ENCODE measurements at places on chromosomes 7 and 10.

DNA sequence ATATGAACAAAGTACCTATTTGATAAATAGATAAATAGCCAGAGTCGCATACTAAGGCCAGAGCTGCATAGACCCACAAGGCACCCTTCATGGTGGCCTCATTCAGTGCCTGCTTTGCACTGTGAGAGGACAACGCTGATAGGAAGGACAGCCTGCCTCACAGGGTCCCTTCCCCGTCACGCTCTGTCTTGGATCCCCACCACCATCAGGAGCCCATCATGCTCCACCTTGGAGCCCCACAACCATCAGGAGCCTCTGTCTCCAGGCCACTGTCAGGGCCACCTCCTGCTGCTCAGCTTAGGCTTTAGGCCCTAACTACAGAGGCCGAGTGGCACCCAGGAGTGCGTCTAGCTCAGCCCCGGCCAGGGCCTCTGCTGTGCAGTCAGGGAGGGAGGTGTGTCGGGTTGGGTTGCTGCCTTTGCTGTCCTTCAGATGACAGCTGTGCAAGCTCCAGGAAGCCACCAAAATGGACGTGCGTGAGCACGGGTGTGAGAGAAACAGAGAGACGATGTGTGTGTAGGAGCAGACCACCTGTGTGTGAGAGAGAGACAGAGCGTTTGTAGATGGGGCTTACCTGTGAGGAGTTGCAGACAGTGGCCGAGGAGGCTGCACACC, 516.9 kb downstream of the GLRX3 start:
- no peak for DNase-seq

DNA sequence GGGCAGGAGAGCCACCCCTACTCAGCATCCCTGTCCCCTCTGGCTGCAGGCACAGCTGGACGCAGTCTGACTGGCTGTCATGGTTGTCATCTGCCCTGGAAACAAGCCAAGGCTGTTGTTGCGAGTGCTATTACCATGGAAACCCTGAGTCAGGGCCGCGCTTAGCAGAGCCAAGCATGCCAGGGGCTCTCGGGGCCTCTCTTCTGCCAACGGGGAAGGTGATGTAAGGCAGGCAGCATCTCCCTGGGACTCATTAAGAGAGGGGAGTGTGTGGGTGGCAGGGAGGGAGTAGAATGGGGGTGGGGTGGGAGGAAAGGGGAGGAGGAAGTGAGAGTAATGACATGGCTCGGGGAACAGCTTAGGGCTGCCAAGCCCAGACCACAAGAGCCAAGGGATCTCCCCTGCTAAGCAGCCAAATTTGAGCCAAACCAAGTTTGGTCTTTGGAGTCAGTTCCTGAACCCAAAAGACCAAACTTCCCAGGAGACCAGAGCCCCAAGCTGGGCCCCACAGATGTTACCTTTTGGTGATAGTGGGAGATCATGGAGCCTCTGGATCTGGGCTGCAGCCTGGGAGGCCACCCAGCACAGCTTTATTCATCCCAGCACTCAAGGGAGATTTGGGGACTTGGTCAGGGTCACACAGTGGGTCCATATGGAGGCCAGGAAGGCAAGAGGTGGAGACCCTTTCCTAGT, 67.6 kb downstream of the TMEM130 start:
- DNase-seq = peak; percentile 52

GRCh38 chr7:123811056-123811455, 33.9 kb upstream of the HYAL4 start:
- DNase-seq = no peak

GRCh38 chr10:116840389-116841075, 8.8 kb upstream of the ENO4 start:
- DNase-seq = no peak

DNA sequence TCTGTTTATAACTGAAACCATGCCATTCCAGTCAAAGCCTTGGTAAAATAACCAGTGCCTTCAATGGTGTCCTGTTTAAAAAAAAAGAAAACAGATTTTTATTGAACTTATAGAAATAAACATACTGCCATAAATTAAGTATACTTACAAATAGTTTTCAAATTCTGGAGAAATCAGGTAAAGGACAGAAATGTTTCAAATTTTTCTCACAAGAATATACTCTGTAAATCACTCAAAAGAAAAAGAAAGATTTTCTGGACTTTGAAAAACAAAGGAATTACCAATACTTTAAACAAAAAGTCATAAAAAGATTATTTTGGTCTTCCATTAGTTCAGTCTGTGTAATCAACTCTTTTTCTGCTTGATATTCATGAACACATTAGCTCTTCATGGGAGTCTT, 23.9 kb downstream of the MRPL32 start:
- no peak for DNase-seq

DNA sequence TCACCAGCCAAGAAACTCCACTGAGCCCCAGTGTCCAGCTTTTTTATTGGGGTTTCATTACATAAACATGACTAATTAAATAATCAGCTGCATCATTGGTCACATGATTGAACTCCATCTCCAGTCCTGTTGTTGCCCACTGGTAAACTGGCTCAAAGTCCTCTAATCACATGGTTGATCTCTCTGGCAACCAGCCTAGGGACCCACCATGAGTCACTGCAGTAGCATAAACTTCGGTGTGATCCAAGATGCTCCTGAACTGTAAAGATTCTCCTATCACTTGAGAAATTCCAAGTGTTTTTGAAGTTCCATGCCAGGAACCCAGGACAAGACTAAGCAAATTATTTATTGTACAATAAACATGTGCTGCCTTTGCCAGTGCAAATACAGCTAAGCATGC, 130.4 kb upstream of the AUTS2 start:
- DNase-seq = no peak

DNA sequence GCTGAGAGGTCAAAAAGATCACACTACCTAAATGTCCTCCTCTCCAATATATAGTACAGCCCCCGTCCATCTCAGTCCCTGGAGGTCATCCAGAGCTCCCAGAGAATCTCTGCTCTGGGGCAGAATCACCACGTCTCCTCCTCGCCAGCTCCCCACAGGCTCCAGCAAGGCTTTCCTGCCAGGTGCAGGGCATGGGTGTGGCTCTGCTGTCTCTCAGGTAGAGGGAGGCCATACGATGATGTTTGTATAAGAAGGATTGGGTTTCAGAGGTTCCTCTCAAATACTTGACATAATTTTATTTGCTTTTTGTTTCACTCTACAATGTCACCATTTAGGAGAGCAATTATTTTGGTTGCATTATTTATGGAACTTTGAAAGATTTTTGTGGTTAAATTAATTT, 98.3 kb upstream of the PRSS58 start:
- DNase-seq = no peak

DNA sequence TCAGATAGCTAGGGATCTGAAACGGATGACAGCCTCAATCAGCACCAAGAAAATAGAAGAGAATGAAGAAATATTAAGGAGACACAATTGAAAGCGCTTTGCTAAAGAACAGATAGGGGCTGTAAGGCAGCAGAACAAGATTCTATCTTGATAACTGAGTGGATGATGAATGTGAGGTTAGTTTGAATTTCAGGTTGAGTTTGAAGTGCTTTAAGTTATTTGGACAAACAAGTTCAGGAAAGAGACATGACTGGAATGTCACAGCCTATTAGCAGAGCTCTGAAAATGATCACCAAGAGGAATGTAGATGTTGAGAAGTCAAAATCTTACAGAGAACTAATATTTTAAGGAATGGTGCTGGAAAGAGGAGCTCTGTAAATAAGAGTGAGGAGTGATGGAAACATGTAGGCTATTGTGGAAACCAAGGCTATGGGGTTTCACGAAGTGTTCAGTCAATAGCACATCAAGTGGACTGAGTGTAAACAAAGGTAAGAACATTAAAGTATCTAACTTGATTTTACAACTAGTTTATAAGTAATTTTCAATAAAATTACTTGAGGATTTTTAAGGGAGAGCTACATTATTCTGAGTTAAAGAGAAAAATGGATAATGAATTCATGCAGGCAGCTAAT, 61.6 kb downstream of the MEST start:
- DNase-seq = no peak

DNA sequence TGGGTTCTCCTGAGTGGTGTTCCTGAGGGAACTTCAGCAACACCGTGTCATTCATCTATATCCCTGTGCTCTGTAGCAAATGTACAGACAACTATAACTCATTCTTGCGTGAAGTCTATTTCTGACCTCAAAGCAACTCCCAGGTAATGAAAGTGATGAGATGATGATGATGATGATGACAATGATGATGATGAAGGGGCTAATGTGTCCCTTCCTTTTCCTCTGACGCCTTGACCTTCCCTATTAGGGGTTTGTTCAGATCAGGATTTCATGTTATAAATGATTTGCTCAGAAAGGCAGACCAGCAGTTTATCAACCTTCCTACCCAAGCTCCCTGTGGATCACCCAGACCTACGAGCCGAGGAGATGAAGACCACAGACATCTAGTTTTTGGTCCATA, 136.9 kb downstream of the FGFR2 start:
- no peak for DNase-seq

DNA sequence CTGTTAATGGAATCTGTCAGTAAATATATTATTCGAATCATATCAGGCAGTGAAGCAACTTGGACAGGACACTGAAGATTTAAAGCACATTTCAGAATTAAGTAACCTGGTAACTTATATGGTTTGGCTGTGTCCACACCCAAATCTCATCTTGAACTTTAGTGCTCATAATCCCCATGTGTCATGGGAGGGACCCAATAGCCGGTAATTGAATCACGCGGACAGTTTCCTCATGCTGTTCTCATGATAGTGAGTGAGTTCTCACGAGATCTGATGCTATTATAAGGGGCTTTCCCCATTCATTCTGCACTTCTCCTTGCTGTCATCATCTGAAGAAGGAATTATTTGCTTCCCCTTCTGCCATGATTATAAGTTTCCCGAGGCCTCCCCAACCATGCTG, 83.2 kb upstream of the COL1A2 start:
- DNase-seq = no peak

DNA sequence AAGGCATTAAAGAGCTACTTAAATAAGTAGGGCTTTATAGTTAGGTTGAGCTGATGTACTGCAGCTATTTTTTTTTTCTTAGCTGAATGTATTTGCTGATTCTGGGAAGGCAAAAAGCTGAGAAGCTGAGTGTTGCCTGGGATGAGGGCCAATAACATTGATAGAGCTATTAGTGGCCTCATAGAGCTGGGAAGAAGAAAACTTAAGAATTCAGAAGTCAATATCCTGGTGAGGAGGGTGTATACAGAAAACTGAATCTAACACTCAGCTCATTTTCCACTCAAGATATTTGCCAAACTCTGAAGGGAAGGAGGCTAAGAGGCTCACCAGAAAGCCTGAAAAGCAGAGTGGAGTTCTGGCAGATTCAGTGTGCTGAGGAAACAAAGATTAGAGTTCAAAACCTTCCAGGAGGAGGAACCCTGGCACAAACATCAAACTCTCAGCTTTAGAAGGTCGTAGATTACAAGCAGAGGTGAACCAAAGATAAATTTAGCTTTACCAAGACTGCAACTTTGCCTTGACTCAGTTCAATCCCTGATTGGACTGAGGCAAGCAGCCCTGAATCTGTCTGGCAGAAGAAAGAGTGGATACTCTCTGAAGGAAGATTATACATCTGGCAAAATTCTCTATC, 11.3 kb downstream of the PPP1R3C start:
- no peak for DNase-seq

- no peak for DNase-seq
Observed at GRCh38 chr10:94571081-94571480, 25.5 kb downstream of the HELLS start.

GRCh38 chr10:14089556-14090292, 241.0 kb downstream of the FRMD4A start:
- DNase-seq = no peak

DNA sequence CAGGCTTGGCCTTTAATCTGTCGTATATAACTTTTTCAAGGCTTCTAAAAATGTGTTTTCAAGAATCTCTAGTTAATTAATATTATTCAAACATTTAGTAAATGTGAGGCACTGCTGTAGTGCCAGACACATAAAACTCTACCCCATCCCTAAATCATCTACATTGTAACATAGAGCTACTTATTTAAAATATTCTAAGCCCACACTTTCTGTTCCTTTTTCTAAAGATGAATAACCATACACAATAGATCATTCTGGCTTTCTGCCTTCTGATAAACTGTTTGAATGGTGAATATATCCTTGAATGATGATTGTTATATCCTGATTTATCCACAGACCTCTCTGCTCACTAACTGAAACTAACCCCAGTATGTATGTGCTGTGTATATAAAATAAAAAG, 41.4 kb downstream of the BRAF start:
- no peak for DNase-seq

- DNase-seq = no peak
Observed at GRCh38 chr7:29237489-29237888, 42.9 kb downstream of the CHN2 start.

DNA sequence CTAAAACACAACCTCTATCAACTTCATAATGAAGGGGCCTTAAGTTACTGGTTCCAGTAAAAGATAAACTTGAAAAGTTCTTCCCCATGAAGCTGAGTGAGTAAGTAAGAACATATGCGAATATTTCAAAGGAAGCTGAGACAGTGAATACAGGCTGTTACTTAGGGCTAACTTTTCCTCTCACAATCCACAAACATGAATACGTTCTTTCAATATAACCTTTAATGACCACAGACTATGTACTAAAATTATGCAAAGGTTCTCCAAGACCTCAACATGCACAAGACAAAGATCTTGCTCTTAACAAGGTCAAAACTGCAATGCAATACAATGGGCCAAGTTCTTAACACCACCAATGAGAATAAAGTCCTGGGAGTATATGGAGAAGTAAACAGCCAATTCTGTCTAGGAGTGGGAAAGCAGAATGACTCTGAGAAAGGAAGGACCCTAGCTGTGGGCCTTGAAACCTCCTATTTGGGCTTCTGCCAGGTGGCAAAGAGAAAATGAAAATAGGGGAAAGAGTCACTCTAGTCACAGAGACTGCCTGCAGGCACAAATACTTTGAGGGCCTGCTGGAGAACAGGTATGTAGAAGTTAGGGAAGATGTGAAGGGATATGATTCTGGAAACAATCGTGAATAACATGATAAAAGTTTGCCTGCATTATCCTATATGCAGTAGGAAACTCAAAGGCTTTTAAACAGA, 43.7 kb downstream of the OSBPL3 start:
- DNase-seq = no peak

DNA sequence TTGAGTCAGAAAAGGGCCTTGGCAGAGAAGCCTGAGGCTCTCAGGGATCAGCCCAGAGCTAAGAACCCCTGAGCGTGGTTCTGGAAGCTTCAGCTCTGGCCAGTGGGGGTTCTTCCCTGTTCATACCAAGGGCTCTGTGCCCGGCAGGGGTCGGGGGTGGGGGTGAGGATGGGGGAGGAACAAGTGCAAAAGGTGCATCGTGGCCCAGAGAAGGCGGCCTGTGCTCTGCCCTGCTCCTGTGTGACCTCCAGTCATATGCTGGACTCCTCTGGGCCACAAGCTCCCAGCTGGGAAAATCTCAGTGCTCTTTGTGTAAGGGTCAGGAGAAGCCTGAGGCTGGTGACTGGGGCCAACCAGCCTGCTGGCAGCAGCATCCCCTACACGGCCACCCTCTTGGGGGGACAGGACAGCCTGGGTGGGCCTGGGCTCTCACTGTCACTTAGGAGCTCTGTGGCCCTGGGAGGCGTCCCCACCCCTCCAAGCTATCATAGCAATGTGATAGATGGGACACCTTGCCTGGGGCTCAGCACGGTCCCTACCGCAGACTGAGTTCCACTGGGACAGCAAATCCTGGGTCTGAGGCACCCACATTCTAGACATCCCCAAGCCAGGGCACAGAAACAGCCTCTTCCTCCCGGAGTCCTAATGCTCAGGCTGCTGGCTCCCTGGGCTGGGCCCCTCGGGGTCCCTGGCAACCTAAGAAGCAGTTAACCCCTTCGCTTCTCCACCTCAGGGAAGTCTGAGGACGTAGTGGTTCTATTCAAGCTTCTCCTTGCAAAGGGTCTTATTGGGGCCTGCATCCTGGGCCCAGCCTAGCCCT, 2.5 kb downstream of the MMRN2 start:
- DNase-seq = no peak

- no peak for DNase-seq
Observed at GRCh38 chr7:115387137-115387536, 465.2 kb downstream of the MDFIC start.
